ENCODE measurements at places on chromosomes 6 and 20. TPM values are rescaled to one million over a fixed set of nuclear protein-coding genes. Genes with fewer than 3 reads are reported as not detected.

HLA-DMB gene
- 0.34 TPM for total RNA-seq

LRRC73 gene
- total RNA-seq: 0.11 TPM

COL12A1 gene
- 1.7 TPM for total RNA-seq

SMIM28 gene
- total RNA-seq: not detected

SLC52A3 gene
- total RNA-seq: not detected

FERMT1 gene
- under 0.01 TPM for total RNA-seq

LZTS3 gene
- total RNA-seq: 5.9 TPM

MDFI gene
- total RNA-seq: 27.0 TPM

SDHAF4 gene
- total RNA-seq: 5.2 TPM

TDRD6 gene
- under 0.01 TPM for total RNA-seq

SCGN gene
- not detected for total RNA-seq

MUC22 gene
- total RNA-seq: not detected

C6orf118 gene
- total RNA-seq: not detected

DYNLT2 gene
- 0.86 TPM for total RNA-seq

PGC gene
- total RNA-seq: not detected

CALHM5 gene
- 1.3 TPM for total RNA-seq

ASIP gene
- total RNA-seq: not detected

CHMP4B gene
- 39.9 TPM for total RNA-seq

NTSR1 gene
- not detected for total RNA-seq

B3GALT4 gene
- total RNA-seq: 10.0 TPM

SLC22A16 gene
- total RNA-seq: under 0.01 TPM
